AG10803 (cell line): ENCODE measurements at places on chromosomes 11 and 22.
A peak's percentile ranks its signal among the peaks of the same experiment; 100 is the strongest.

- DNase-seq, result no peak
Measured at GRCh38 chr22:19998232-19998951, 18.2 kb downstream of the ARVCF start.

- DNase-seq, result peak; percentile 25
Measured at GRCh38 chr11:534396-535209, 773 bp downstream of the HRAS start.

DNA sequence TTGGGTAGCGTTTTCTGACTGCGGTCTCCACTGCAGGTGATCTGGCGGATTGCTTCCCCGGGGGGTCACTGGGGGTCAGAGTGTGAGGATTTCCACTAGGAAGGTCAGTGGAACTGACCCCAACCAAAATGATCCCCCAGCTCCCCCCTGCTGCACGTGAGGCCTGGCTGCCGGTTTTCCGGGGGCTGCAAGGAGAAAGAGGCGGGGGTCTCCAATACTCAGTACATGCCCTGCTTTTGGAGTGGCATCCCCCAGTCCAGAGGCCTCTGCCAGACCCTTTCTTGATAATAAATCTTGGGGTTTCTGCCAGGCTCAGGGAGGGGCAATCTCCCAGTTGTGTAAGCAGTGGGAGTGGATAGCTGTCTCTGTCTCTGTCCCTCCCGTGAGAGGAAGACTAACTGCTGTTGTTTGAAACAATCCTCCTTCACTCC, 71.5 kb upstream of the RTL6 start:
- no peak for DNase-seq

DNA sequence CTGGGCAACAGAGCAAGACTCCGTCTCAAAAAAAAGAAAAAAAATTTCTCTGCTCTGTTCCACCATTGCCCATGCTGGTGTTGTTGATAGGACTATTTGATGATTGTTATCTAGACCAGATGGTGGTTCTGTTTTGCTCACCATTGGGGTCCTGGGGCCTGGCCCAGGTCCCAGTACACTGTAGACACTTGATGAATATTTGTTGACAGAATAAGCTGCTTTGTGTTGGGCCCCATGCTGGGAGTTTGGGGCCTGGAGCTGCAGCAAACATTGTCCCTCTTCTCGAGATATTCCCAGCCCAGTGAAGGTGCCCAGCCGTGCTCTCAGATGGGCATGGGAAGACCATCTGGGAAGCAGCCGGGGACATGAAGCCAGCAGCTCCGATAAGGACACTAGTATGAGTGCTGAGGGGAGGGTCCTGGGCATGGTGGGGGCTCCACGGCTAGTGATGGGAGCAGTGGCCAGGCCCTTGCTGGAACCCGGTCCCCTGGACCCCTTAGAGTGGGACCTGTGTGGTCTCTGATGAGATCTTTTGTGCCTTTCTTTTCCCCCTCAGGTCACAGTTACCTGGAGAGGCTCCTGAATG, 13.6 kb downstream of the INCENP start:
- DNase-seq, result no peak

DNA sequence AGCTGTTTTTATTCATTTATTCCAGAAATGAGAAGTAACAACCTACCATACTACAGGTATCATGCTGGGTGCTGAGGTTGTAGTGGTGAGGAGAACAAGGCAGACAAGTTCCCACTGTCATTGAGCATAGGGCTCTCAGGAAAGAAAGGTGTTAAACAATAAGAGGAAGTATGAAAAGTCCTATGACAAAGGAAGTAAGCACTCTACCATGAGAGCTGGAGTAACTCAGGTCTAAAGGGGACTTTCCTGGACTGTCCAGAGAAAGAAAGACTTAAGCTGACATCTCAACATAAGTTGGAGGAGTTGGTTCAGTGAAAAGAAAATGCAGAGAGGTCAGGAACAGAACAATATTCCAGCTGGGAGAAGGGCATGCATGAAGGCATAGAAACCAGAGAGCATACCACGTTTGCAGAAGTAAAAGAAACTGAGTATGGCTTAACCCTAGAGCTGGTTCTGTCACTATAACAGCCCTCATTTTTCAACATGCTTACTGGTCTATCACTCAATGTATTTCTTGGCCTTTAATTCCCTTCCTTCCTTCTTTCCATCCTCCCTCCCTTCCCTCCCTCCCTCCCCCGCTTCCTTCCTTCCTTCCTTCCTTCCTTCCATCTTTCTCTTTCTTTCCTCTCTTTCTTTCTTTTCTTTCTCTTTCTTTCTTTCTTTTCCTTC, 137.8 kb upstream of the BDNF start:
- DNase-seq, result no peak

DNA sequence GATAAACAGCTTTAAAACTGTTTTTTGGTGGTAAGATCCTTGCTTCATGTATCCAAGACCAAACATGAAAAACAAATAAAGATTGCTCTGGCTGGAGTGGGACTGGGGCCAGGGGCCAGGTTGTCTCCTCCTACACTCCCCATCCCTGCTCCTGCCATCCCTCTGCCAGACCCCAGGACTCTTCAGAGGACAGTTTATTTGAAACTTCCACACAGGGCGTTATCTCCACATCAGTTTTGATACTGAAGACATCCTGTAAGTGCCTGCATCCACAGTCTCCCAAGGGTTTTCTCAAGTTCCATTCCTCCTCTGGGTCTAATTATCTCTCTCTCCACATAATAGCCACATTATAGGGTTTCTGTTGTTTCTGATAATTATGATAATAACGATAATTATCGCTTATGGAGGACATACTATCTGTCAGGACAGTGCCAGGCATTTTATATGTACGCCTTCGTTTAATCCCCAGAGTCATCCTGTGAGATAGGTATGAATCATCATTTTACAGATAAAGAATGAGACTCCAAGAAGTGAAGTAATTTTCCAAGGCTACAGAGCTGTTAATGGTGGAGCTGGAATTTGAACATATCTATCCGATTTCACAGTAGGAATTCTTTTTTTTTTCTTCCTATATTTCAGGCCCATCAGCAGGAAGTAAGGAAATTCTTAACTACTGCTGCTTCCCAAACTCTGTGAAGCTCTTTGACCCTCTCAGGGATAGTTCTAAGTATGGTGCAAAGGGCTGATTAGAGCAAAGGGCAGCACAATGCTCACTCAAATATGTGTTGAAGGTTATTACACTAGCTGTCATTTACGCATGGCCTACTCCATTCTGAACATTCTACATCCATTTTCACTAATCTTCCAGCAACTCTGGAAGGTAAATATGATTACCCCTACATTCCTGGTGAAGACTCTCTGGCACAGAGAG, 488.0 kb upstream of the CCDC90B start:
- DNase-seq, result no peak

DNA sequence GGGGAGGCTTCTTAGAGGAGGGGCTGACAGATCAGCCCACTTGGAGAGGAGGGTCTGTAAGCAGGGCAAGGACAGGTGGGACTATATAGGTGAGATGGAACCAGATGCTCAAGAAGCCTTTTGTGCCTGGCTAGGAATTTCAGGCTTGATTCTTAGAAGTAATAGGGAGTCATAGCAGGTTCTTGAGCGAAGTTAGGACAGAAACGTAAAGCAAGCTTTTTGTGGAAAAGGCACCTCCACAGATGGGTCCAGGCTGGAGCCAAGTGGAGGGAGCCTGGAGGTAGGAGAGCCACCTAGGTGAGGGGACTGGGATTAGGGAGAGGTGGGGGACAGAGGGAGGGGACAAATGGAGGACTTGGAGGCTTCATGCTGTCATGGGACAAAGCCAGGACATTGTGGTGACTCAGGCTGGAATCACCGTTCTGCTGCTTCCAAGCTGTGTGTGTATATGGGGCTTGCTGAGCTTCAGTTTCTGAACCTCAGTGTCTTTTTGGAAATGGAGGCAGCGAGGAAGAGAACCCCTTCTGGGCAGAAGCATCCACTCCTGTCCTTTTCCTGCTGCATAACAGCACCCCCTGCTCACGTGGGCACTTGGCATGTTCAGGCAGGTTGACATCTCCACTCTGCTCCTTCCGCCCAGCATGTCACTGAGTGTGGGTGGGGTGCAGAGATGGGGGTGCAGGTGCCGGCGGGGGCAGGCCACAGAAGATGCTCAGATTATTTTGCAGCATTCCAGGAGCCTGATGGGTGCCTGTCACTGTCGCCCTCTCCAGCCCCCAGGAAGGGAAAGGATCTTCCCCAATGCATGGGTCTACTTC, 58.0 kb downstream of the MCM5 start:
- no peak for DNase-seq

DNA sequence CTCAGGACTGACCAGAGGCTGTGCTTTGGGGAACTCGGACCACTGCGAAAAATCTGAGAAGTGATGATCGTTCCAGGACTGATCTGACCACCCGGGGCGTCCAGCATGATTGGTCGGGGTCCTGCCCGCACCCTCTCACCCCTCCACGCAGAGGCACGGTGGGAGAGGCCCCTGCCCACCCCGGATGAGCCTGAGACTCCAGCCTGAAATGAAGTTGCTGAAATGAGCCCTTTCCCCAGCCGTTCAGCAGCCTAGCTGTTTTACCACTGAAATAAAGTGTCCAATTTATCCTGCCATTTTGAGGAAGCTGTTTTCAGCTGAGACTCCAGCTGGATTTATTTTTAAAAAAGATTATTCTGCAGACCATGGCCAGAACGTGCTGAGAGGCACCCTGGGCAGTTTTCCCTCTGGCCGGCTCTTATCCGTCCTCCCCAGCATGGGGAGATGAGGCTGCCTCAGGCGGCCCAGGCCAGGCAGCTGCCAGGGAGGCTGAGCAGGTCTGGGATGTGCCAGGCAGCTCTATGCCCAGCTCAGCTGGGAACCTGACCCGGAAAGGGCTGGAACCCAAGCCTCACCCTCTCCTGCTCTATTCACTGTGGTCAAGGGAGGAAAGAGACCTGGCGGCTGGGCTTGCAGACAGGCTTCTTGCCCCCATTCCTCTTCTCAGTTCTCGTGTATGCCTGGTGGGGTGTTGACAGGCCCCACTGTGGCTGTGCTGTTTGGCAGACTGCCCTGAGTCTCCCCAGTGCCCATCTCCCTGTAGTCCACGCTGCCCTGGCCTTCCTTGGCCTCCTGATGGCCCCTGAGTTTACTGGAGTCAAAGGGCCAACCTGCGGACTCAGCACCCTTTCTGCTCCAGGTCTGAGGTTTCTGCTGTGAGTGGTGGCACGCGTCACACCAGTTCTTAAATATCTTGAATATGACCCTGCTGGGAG, 161.0 kb upstream of the B3GAT1 start:
- no peak for DNase-seq
